ENCODE measurements at places on chromosomes 6 and 20.

- no peak for DNase-seq
These were observed 2.7 kb downstream of the SDCBP2 start for GRCh38 chr20:1326031-1326930.

GRCh38 chr20:12019715-12020114 is 102.0 kb downstream of the BTBD3 start:
- DNase-seq, result no peak

DNA sequence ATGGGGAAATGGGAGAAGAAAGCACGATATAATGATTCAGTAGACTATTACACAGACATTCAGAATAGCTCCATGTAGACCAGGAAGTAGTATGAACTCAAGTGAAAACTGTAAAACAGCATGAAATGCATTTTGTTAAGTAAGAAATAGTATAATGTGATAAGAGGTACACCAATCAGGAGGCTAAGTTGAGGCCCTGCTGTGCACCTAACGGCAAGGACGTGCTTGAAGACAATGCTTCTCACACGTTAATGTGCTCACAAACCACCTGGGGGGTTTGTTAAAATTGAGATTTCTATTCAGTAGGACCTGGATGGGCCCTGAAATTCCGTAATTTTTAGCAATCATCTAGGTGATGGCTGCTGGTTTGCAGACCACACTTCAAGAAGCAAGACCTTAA is 178.9 kb upstream of the SULF2 start:
- DNase-seq, result no peak

- no peak for DNase-seq
These were observed 70.3 kb upstream of the HEY2 start for GRCh38 chr6:125679128-125679527.

DNA sequence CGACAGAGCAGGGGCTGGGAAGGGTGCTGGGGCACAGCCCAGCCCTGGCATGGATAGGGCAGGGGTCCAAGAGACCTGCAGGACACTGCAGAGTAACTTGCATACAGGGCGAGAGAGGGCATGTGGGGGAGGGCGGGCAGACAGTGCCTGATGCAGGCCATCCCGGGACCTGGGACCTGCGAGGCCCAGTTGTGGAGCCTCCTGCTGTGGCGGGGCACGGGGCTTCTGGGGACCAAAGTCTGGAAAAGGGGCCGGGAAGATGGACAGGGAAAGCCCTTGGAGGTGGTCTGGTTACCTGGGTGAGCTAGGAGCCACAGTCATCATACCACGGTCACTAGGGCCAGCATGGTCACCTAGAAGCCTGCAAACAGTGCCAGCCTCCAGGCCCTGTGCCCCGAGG is 412 bp upstream of the TUBB1 start:
- no peak for DNase-seq

GRCh38 chr20:275791-276190 is 14.8 kb downstream of the C20orf96 start:
- no peak for DNase-seq

- peak; percentile 71 for DNase-seq
These were observed 134.2 kb downstream of the TRIM27 start for GRCh38 chr6:28789553-28790083.

DNA sequence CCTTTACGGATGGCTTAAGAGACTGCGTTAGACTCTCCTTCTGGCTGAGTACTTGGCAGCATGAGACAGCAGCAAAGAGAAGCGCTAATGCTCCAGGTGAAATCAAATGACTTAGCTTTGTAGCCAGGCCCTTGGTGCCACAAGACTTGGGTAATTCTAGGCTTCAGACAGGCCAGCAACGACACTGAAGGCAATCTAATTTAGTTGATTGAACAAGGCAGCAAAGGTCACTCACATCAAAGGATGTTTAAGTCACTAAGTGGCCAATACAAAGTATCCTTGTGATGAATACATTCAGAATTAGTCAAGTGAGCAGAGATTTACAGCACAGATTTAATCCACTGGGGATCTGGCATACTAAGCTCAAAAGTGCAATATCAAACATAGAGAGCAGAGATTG is 113.2 kb downstream of the FAM83B start:
- no peak for DNase-seq

DNA sequence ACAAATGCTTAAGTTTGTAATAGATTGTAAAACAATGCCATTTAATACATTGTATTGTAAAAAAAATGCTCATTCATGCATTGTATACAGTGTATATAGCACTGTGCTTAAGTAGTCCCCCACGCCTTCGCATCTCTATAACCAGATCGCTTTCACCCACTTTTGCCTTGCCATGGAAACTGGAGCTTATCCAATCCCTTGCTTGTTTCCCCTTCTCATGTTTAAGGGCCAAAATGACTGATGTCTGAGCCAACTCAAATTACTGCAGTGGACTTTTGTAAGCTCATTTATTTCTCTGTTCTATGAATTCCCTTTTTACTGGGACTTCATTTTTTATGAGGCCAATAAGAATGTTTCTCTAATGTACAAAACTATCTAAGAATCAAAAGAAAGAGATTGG is 730.9 kb upstream of the GJE1 start:
- DNase-seq, result no peak

- peak; percentile 91 for DNase-seq
These were observed 993 bp downstream of the STX16 start for GRCh38 chr20:58651946-58652605.

DNA sequence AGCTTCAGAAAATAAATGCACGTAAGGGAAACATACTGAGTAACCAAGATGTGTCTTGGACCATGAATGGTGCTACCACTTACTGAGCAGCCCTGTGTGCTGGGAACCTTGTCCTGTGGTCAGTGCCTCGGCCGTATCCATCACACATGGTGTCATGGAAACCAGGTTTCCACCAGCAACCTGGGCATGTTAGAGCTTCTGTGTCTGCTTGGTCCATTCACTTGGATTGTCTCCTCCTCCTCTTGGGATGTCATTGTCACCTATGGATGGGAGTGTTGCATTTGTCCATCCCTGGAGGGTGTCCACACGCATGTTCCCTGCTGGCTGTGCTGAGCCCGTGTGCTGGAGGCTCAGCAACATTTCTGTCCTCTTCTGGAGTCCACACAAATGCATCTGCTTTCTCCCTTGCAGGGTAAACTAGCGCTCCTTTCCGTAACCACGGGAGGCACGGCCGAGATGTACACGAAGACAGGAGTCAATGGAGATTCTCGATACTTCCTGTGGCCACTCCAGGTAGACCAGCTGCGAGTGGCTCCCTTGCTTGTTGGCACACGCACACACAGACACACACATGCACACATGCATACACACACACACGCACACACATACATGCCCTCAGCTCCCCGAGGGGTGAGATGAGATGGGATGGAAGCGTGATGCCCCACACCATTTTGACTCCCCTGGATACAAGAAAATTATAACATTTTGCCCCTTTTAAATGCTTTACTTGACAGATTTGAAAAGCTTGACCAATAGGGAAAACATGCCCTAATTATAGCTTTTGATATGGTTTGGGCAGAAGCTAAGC is 17.0 kb downstream of the NQO2 start:
- DNase-seq, result no peak

DNA sequence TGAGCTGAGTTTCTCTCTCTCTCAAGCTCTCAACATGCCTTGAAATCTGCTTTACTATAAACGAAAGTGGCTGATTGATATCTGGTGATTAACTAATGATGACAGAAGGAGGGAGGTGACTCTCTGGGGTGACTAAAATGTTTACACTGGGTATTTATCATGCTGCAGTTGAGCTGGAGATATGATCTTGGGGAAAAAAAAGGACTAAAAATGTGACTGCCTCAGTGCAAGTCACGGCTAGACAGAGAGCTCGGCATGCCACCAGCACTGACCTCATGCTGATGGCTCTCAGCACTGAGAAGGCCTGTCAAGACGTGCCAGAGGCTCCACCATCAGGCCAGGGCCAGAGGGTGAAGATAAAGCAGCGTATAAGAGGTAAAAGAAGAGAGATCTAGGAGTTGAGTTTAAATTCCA is 103.1 kb upstream of the SPACA1 start:
- peak; percentile 39 for DNase-seq

GRCh38 chr20:7540923-7541322 is 399.3 kb downstream of the HAO1 start:
- DNase-seq, result no peak

DNA sequence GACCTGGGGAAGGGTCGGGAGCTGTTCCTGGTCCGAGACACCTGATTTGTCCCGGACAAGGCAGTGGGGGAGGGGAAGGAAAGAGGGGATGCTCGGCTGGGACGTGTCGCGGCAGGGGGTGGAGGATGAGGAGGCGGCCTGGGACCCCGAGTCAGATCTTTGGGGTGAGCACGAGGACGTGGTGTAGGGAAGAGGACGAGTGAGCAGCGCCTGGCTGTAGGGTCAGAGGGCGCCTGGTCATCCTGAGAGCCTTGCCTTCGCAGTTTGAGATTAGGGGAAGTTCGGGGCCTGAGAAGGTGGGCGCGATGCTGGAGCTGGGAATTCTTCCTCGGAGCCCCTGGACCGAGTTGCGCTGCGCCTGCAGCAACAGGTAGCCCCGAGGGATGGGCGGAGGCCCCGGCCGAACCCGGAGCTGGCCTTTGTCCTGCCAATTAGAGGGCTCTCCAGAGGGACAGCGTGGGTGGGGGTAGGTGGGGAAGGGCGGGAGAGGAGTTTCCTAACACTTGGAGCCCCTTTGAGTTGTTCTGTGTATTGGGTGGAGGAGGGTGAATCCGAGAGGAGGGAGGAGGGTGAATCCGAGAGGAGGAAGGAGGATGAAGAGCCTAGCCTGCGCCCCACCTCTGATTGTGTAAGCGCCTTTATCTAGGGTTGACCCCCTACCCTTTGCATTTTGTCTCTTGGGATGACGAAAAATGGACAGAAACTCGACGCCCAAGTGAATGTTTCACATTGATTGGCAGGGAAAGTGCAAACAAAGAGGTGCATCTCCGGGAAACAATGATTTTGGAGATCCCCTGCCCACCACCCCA is 72.0 kb downstream of the SOX4 start:
- DNase-seq, result no peak

- no peak for DNase-seq
These were observed 11.9 kb upstream of the CCN2 start for GRCh38 chr6:131963063-131963462.

DNA sequence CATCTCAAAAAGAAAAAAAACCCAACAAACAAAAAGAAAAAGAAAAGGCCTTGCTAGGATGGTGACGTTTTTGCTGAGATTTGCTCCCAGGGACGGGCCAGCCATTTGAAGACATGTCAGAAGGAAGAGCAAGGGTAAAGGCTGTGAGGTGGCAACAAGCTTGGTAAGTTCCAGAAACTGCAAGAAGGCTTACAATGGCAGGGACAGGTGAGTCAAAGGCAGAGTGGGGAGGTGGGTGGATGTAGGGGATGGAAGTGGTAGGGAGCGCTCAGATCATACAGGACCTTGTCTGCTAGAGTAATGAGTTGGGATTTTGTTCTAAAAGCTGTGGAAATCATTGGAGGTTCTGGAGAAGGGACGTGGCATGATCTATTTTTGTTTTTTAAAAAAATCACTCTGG is 4.3 kb downstream of the KIF3B start:
- peak; percentile 7 for DNase-seq

DNA sequence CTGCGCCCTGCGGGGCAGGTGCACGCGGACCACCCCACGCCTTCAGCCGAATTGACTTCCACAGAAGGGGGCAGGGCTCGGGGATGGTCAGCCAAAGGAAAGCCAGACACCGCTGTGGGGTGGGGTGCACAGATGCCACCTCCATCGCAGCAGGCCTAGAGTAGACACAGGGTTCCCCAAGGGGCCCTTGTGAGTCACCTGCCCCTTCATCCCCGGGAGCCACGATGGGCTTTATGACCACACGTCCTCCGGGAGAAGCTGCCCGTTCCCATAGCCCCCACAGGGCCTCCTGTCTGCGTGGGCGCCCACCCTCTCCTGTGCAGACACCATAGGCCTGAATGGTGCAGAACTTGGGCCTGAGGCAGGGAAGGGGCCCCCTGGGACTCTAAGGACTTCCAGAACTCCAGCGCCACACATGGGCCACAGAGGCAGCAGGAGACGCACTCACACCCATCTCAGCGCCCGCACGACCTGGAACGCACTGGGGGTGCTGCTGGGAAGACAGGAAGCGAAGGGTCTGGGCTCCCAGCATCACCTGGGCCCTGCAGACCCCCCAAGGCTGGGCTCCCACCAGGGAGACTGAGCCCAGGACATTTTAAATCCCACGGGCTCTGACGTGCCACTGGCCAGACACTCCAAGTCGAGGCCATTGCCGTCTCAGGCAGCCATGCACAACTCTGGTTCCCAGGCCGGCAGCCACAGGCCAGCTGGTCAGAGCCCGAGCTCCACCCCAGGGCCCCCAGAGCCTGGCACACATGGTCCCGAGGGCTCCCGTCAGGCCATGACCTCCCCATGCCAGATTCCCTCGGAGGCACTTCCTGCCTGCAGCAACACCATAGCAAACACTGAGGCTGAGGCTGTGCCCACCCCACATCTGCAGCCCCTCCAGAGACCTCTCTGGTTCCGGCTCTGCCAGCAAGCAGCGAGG is 134.2 kb downstream of the DLL1 start:
- DNase-seq, result no peak

DNA sequence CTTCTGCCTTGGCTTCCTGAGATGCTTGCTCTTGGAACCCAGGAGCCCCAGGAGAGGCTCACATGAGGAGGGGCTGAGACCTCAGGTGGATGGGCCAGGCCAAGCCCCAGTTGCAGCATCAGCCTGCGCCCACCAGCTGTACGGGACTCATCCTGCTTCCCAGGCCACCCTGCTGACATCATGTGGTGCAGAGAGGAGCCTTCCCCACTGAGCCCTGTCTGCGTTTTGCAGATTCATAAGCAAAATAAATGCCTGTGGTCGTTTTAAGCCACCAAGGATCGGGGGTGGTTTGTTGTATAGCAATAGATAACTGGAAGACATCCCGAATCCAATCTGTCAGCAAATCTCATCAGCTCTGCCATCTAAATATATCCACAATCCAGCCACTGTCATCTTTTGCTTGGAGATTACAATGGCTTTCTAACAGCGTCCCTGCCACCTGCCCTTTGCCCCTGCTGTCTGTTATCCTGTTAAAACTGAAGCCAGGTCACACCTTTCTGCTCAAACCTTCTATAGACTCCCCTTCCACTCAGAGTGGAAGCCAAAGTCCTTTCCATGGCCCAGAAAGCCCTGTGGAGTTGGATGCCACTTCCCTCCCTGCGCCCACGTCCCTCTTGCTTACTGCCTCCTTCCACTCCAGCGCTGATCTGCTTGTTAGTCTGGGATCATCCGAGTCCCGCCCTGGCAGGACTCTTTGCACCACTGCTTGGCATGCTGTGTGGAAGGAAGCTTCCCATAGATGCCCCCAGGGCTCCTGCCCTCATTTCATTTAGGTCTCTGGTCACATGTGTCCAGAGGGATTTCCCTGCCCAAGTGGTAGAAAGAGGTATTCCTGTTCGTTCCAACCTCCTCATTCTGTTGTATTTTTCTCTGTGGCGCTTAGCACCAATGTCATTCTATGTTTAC is 24.0 kb upstream of the MLN start:
- DNase-seq, result no peak

All from GM12865 (cell line).